M059J (cell line): ENCODE measurements at places on chromosomes 7 and 10. TPM values are rescaled to one million over a fixed set of nuclear protein-coding genes. Genes with fewer than 3 reads are reported as not detected.

- peak; percentile 87 for DNase-seq
Observed at GRCh38 chr10:124063750-124064603, 29.4 kb downstream of the CHST15 start.

- peak; percentile 91 for DNase-seq
Observed at GRCh38 chr7:6306471-6306870, 34.0 kb upstream of the CYTH3 start.

GRCh38 chr10:50397312-50398140 lies 146.2 kb upstream of the ASAH2 start:
- no peak for DNase-seq

The WASHC2A gene
- total RNA-seq = 6.0 and 6.2 TPM in 2 replicates

DNA sequence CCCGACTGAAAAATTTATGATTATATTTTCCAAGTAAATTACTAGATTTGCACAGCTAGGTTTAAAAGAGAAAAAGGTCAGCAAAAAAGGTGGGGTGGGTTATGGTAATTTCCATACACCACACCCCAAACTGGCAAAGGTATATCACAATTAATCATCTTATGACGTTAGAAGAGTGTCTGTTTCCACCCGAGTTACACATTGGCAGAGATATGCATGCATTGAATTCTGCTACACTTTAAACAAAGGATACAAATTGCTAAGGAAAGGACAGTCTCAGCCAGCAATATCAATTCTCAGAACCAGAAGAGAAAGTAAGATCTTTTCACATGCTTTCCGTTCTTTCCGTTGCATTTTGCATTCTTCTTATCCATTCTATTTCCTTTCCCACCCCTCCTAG lies 843.3 kb downstream of the GATA3 start:
- no peak for DNase-seq

The MMD2 gene
- not detected in 2 replicates for total RNA-seq

DNA sequence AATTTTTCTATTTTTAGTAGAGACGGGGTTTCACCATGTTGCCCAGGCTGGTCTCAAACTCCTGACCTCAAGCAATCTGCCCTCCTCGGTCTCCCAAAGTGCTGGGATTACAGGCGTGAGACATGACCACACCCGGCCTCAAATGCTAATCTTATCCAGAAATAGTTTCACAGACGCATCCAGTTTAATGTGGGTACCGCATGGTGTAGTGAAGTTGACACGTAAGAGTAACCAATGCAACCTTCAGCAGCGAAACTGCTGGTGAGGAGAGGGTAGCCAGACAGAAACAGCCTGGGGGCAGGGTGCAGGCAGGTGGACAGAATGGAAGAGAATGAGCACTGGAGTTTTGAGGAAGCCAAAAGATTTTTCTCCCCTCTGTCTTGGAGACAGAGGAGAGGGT lies 63.5 kb upstream of the FAM180A start:
- DNase-seq = no peak
